ENCODE measurements at places on chromosomes 2 and 18. TPM values are rescaled to one million over a fixed set of nuclear protein-coding genes. Genes with fewer than 3 reads are reported as not detected.

Gene OR6B2
- not detected for total RNA-seq

Gene WBP1
- 25.8 TPM for total RNA-seq

Gene CNOT11
- 42.5 TPM for total RNA-seq

Gene SPC25
- 9.4 TPM for total RNA-seq

Gene PLEKHH2
- total RNA-seq, result 19.8 TPM

Gene TWIST2
- 9.1 TPM for total RNA-seq

Gene IL1RL2
- 2.0 TPM for total RNA-seq

Gene DSG2
- 34.2 TPM for total RNA-seq

Gene CIDEA
- 0.44 TPM for total RNA-seq

Gene ALPG
- not detected for total RNA-seq

Gene TMEM127
- 21.2 TPM for total RNA-seq

Gene C2orf92
- 13.7 TPM for total RNA-seq

Gene ANKRD30B
- 0.33 TPM for total RNA-seq

Gene CCDC68
- total RNA-seq, result 38.6 TPM

Gene LOXHD1
- total RNA-seq, result 0.20 TPM

Gene FAM168B
- 76.0 TPM for total RNA-seq

Gene NEB
- total RNA-seq, result 8.5 TPM

Gene NAPG
- total RNA-seq, result 125 TPM

Gene BOLL
- total RNA-seq, result not detected

Gene REG3A
- total RNA-seq, result not detected

Gene AOX1
- total RNA-seq, result 9.2 TPM

Gene CYP27C1
- total RNA-seq, result 1.3 TPM

Gene MAL
- 23.0 TPM for total RNA-seq

Gene KYNU
- total RNA-seq, result 1.4 TPM

Gene SPOPL
- 15.6 TPM for total RNA-seq

Gene PLEKHB2
- total RNA-seq, result 171 TPM

Gene SPEG
- 12.2 TPM for total RNA-seq

Gene LHCGR
- 0.79 TPM for total RNA-seq

Gene MYOM1
- total RNA-seq, result 9.2 TPM

Gene AUP1
- total RNA-seq, result 62.6 TPM

Gene EGR4
- total RNA-seq, result 0.10 TPM

All from spinal cord (tissue), 10 donors.